ENCODE measurements at places on chromosomes 13 and 19.

- peak; percentile 7 for DNase-seq
Measured at GRCh38 chr13:29362849-29363604, 232.5 kb downstream of the SLC7A1 start.

- no peak for DNase-seq
Measured at GRCh38 chr13:110882972-110883371, 31.9 kb downstream of the ANKRD10 start.

- peak; percentile 97 for DNase-seq
Measured at GRCh38 chr19:58154679-58155648, 4.4 kb upstream of the ZNF329 start.

- no peak for DNase-seq
Measured at GRCh38 chr19:54650108-54650655, 12.6 kb upstream of the LILRB4 start.

DNA sequence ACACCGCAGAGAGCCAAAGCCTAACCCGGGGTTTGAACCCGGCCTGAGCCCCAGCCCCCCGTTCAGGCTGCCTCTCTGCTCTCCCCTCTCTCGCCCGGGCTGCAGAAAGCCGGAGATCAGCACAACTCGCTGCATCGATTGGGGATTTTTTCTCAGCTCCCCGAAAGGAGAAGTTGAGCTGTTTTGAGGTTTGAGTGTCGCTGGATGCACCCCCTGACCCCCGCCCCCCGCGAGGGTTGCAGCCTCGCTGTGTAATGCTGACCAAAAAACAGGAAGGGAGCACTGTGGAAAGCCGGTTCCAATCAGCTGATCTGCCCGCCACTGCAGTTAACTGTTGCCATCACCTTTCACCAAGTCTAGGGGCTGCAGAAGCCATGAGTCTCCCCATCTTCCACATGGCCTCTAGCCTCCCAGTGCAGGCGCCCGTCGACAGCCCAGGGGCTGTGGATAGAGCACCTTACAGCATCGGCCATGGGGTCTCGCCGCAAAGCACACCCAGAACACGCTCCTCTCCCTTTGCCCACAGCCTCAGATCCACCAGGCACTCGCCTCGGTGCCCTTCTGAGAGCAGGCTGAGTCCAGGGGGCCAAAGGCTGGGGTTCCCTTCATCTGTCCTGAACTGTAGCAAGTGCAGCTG is 34.5 kb downstream of the MYO9B start:
- DNase-seq: no peak

DNA sequence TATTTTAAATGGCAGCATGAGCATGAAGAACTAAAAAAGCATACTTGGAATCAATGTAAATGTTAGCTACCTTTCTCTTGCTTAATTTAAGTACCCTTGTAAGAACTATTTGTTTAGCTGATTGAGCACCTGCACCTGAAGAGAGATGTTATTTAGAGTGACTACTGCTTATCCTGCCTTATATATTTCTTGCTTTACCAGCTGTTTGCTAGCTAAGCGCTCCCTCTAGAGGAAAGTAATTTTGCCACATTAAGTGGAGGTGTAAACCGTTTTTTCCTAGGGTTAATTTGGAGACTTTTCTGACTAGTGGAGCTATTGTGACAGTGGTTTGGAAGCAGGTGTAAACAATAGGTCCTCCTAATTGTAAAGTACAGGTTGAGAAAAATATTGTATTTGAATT is 19.4 kb upstream of the PSG2 start:
- no peak for DNase-seq

GRCh38 chr13:30615866-30616541 is 1.7 kb upstream of the USPL1 start:
- DNase-seq: no peak

DNA sequence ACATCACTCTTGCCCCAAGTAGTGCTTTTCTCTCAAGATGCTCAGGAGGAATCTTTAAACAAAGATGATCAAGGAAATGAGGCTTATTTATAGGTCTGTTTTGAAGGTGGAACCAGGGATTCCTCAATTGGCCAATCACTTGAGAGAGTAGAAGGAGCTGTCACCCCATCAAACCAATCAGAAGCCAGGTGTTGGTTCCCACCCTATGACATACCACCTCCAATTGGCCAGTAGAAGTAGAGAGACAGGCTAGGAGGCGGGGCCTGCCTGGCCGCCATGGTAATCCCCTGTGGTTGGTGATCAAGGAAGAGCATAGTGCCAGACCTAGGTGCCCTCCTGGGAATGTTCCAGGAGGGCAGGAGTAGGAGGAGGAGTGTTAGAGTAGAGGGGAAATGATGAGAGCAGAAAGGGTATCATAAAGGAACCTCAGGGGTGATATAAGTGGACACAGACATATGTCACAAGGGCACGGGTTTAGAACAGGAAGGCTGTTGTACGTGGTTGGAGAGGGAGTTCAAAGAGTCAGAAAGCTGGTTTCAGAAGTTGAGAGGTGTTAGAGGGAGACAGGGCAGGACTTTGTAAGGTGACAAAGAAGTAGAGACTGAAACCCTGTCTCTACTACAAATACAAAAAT is 10.5 kb downstream of the PMIS2 start:
- no peak for DNase-seq

- DNase-seq: no peak
Measured at GRCh38 chr13:33279414-33280278, 5.9 kb downstream of the STARD13 start.

DNA sequence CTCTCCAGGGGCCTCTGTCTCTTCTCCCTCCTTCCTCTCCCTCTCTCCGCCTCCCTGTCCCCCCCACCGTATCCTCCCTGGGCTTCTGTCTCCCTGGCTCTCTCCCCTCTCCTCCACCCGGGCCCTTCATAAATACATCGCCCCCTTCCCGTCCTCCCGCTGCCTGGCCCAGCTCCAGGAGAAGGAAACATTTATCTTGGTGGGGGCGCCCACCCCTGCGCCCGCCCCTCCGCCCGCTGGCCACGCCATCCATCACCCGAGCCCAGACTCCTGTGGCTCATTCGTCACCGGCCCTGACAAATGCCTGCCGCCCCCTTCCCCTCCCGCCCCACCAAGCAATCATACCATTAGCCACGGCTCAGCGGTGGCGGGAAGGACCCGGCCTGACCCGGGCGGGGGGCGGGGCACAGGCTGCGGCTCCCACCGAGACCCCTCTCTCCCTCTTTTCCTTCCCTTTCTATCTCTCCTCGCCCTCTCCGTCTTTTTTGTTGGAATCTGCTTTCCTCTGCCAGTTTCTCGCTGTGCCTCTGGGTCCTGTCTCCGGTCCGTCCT is 2.6 kb upstream of the MEIS3 start:
- DNase-seq: no peak

GRCh38 chr13:66965181-66965580 is 265.0 kb downstream of the PCDH9 start:
- DNase-seq: no peak

- DNase-seq: no peak
Measured at GRCh38 chr13:34931572-34931971, 10.5 kb upstream of the NBEA start.

DNA sequence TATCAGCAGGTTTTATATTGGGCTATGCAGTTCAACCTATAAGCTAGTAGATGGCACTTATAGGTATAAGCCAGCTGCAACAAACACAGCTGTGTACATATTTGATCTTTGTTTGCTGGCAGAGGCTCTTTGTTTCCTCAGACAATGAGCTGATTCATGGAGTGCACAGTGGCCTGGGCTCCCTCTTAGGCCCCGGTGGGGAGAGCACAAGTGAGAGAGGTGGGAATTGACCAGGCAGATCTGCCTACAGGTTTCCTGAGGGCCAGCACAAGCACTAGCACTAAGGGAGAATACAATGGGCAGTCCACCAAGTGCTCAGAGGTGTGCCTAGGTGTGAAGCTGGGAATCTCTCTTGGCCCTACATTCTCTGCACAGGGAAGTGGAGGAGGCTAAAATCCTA is 1390.7 kb downstream of the SLITRK5 start:
- DNase-seq: no peak

GRCh38 chr13:113947311-113948033 is 26.4 kb downstream of the C13orf46 start:
- DNase-seq: no peak

DNA sequence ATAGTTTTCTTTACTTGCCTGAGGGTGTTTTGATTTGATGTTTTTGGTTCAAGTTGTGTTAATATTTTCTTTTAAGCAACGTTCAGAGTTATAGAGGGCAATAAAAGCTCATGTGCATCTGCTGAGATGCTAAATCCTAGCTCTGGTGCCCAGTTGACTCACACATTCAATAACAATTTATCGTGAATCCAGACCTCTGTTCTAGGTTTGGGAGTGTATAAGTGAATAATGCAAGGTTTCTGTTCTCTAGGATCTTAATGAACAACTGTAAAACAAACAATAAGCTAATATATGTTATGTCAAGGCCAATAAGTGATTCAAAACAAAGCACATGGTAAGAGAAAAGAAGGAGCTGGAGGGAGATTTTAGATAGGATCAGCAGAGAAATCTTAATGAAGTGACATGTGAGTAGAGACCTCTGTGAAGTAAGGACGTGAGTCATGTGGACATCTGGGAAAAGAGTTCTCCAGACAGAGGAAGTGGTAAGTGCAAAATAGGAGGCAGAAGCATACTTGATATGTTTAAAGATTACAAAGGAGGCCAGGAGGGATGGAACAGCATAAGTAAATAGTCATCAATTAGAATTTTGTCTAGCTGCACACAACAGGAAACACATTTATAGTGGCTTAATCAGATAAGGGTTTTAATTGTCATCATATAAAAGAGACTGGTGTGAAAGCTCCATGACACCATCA is 278.5 kb upstream of the HTR2A start:
- no peak for DNase-seq

GRCh38 chr19:11673608-11674041 is 65.1 kb downstream of the ZNF823 start:
- no peak for DNase-seq

DNA sequence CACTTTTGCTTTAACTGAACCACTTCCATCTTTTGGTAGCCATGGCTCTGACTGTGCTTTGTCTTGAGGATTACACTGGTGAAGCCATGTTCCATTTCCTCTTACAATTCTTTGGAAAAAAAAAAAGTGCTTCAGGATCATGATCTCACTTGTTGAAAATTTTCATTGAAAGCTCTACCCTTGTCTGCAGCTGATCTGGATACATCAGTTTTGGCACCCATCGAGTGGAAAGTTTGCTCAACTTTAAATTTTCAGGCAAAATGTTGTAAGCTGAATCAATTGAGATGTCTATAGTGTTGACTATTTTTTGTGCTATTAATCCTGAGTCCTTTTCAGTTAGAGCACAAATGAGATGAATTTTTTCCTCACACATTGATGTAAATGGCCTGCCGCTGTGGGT is 48.3 kb upstream of the RFXAP start:
- no peak for DNase-seq

GRCh38 chr13:40772765-40773473 is 1.9 kb upstream of the MRPS31 start:
- DNase-seq: no peak

- DNase-seq: no peak
Measured at GRCh38 chr13:30846866-30847265, 59.2 kb upstream of the MEDAG start.

DNA sequence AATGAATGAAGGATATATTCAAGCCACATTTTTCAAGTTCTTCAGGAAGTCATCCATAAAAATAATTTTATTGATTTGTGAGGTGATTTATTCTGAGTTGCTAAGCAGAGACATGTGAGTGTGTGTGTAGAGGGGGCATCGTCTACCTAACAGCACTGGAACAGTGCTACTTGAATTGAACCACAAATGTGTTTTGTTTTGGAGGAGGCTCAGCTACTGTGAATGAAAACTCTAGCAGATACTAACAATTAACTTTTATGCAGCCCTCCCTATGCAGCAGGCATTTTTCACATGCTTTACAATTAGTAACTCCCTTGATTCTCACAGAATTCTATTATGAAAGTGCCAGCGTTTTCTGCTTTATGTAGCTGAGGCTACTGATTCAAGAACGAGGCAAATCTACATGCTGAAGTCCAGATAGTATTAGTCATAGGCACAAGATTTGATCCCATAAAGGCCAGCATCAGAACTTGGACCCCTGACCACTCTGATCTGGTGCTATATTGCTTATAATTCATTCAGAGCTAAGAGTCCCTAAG is 103.7 kb downstream of the MYO16 start:
- DNase-seq: no peak

DNA sequence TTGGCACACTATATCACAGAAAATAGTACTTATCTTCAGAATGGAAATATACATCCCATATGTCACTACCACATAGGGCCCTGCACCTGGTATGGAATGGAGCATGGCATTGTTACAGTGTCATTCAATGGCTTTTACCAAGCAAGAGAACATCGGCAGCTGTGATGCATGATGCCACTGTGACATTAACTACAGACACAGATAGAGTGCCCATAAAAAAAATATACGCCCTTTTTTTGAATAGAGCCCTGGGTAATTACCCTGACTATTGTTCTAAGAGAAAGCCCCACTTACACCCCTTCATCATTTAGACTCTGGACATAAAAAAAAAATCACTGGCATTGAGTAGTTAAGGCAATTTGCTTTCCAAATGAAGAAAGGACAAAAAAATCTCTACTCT is 320.3 kb downstream of the DNAJC15 start:
- DNase-seq: no peak

DNA sequence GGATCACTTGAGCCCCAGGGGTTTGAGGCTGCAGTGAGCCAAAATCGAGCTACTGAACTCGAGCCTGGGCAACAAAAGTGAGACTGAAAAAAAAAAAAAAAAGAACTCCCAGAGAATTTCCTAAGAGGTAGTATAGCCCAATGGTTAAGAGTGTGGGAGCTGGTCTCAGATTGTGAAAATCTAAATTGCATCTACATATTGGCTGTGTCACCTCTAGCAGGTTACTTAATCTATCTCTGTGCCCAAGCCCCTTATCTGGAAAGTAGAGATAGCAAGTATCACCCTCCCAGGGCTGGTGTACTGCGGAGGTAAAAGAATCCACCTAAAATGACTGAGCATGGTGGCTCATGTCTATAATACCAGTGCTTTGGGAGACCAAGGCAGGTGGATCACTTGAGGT is 3.7 kb upstream of the PLAUR start:
- DNase-seq: no peak

- DNase-seq: no peak
Measured at GRCh38 chr19:41530761-41531301, 45.1 kb upstream of the CEACAM21 start.

DNA sequence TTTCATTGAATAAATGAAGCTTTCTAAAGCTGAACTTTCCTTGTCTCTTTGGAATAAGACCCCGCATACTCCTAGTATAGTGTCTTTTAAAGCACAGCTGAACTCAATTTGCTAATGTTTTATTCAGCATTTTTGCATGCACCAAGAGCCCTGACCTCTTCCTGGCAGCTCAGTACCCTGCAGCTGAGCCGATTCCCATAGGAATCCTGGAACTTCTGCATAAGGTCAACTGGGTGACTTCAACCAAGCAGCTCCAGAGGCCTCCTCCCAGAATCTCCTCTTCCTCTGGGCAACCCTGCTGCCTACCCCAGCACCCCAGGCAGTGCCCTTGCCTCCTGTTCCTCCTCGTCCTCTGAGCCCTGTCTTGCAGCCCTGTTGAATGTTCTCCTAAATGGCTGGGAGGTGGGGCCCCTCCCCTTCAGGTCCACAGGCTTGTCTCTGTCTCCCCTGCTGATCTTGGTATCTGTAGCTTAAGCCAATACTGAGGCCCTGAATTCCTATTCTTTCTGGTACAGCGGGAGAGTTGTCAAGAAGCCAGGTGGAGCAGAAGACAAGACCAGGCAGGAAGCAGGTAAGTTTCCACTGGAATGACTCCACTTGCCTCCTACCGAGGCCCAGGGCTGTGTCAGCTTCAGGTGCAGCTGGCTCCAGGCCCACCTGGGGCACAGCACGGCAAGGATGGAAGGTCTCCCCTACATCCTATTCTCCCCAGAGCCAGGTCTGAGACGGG is 23.6 kb upstream of the CCDC124 start:
- no peak for DNase-seq

- DNase-seq: no peak
Measured at GRCh38 chr13:31330236-31330635, 130.5 kb downstream of the B3GLCT start.

All from activated CD4-positive, alpha-beta T cell treated with anti-CD3 and anti-CD28 coated beads, Interleukin-2, amount 50 U/mL, for 4 hours (primary cell).